K562 (cell line): ENCODE measurements at places on chromosomes 5 and 9. TPM values are rescaled to one million over a fixed set of nuclear protein-coding genes. Genes with fewer than 3 reads are reported as not detected.

GFI1B gene
- 47.2 and 50.1 TPM in 2 replicates for polyA plus RNA-seq

INSL4 gene
- polyA plus RNA-seq, result not detected in 2 replicates

DRD1 gene
- polyA plus RNA-seq, result not detected in 2 replicates

PRSS3 gene
- polyA plus RNA-seq, result not detected in 2 replicates

CARD6 gene
- 4.5 and 5.8 TPM in 2 replicates for polyA plus RNA-seq

PRELID2 gene
- polyA plus RNA-seq, result 34.7 and 35.0 TPM in 2 replicates

PCAT7 gene
- not detected in 2 replicates for polyA plus RNA-seq

GRCh38 chr5:38809388-38810359 is 36.1 kb upstream of the OSMR start:
- peak; percentile 83 for DNase-seq

- DNase-seq, result no peak
These were observed 246.3 kb upstream of the EFNA5 start for GRCh38 chr5:107916731-107917725.

GRCh38 chr5:168654211-168654721 is 75.1 kb upstream of the PANK3 start:
- DNase-seq, result no peak

GRCh38 chr9:81118416-81118815 is 570.9 kb downstream of the TLE1 start:
- no peak for DNase-seq

DNA sequence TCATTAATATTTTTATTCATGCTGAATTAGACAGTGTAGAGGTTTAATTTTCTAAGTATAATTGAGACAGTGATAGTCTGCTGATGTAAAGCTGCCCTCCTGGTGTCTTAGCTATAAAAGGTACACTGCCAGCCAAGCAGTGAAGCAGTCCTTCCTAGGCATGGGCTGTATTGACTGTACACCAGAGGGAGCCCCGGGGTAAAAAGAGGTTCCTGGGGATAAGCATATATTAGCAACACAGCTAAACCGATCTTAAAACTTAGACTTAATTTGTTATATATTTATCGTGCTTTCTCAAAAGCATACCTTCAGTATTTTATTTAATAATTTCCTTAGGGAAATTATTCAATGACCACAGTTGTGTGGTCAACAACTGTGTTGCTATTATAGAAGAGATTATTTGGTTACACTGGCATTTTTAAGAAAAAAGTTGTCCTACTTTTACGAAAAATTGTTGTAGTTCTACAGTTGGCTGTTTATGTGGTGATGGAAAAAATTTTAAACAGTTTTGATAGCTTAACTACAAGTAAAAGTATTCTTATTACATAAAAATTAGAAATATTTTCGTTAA is 68.8 kb downstream of the ELL2 start:
- DNase-seq, result peak; percentile 65

DNA sequence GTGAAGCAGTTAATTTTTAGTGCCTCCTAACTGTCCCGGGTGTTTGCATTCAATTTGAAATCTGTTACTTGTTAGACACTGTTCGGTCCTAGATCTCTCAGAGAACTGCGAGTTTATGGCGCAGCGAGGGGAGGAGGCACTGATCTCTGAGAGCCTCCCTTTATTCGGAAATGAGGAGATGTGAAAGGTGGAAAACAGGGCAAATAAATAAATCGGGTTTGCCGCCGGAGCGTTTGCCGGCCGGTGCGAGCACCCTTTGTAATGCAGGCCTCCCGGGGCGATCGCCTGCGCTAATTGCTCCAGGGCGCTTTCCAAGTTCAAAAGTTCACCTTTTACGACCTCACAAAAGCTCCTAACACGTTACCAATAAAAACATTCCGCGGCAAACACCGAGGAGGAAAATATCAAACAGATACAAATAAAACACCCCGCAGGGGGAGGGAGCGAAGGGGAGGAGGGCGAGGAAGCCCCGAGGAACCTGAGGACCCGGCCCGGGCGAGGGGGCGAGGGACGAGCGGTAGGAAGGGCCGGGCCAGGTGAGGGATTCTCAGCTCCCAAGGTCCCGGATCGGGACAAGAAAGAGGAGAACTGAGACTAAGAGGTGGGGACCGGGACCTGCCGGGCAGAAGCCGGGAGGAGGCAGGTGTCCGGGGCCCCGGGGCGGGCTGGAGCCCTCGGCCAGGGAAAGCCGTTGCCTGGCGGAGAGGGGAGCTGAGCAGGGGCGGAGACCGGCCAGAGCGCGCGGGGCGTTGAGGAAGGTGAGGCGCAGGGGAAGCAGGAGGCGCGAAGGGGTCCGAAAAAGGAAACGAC is 1.4 kb downstream of the NR6A1 start:
- DNase-seq, result peak; percentile 66

DNA sequence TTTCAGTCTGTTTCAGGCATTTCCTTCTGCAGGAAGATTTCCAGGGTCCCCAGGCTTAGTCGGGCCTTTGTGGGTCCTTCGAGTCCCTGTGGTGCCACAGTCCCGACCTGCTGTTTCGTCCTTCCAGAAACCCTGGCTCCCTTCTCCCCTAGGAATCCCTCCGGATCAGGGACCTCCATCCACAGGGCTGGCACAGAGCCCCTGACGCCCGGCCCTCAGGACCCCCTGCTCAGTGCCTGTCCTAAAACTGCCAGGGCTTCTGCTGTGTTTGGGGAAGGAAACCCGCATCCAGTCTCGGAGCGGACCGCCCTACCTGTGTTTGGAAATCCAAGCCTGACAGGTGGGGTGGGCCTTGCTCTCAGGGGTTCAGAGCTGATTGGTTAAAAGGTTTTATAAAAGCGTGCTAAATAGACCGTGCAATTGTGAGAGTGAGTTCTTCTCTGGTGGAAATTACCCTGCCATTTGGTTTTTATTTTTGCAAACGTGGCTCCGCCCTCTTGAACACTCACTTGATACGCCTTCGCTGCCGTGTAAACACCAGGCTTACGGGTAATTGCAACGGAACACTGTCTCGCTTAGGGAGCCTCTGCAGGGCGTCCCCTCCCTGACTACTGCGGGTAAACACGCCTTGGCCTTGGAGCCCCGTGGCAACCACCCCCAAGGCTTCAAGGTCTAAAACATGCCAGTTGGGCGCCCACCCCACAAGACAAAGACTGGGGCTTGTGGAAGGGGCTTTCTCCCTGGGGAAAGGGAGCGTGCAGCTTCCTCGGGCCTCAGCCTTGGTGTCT is 121.2 kb downstream of the PHF2 start:
- no peak for DNase-seq

DNA sequence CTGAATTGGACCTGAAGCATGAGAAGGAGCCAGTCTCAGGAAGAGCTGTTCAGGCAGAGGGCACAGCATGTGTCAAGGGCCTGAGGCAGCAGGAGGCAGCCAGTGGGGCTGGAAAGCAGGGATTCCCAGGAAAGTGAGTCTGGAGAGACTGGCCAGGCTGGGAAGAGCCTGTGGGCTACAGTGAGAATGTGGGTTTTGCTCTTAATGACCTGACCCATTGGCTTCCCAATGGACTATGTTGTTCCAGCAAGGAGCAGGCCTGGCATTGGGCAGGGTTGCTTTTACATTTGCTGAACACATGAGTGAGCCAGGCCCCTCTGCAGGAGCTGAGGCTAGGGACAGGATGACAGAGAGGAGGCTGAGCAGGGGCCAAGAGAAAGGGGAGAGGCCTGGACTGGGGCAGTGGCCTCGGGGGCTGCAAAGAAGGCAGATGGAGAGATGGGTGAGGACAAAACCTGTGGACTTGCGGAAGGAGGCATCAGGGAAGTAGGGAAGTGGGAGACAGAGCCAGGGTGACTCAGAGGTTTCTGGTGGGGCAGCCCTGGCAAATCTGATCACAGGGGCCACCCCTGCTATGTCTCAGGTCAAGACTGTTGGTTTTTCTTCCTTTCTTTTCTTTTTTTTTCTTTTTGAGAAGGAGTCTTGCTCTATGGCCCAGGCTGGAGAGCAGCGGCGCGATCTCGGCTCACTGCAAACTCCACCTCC is 65.9 kb upstream of the NEK6 start:
- DNase-seq, result no peak

DNA sequence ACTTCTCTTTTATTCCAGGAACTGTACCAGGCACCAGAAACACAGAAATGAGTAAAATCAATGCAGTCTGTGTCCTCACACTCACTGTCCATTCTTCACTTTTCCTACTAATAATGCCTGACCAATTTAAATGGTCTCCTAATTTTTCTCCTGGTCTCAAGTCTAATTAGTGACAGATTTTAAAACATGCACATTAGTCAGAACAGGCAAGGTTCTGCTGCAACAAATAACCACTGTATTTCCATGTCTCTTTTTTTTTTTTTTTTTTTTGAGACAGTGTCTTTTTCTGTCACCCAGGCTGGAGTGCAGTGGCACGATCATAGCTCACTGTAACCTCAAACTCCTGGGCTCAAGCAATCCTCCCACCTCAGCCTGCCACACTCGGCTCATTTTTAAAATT is 99.6 kb downstream of the CEMIP2 start:
- DNase-seq, result no peak

- DNase-seq, result no peak
These were observed 284.8 kb downstream of the CRB2 start for GRCh38 chr9:123640792-123641222.

DNA sequence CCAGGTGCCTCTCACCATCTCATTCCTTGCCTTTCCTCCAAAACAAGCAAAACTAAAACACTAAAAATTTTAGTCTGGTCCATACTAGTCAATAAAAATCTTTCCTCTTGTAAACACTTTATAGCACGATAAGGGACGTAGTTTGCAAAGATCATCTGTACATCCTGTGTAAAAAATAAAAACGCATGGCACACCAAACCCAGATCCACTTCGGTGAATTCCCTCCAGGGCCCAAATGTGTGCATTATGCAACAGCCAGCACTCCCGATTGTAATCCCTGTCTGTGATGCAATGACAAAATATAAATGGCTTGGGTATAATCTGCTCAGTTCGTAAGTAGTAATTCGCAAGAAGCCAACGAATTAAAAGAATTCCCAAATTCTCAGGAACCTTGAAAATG is 1.4 kb downstream of the FAM169A start:
- DNase-seq, result no peak

- DNase-seq, result no peak
These were observed 556 bp downstream of the PCDHGC3 start for GRCh38 chr5:141476132-141476911.

- DNase-seq, result no peak
These were observed 29.4 kb downstream of the WWC1 start for GRCh38 chr5:168320805-168321204.

DNA sequence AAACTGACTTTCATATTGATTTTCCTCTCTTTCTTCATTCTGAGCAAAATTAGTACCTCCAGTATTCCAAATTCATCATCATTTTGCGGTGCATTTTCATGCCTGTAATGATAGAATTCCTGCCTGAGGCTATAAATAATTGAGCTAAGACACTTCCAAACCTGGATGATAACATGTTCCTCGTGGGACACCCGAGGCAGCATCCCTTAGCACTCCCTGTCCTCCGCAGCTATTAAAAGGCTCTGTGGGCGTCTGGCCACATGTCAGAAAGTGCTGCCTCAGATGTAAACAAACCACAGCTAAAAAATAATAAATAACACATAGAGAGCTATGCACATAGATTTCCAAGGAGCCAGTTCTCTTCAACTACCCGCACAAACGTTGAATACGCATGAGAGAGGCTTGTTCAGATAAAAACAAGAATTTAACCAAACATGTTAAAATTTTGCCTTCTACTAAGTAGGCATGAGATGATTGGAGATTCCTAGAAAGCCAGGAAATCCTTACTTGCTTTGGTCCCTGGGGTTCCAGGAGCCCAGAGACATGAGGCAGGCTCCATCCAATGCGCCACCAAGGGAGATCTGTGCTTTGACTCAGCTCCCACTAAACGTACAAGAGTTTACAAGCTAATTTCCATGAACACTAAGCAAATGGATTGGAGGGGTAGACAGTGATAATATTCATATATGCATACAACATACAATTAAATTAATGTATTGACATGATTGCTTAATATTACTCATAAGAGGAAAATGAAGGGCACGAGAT is 82.7 kb downstream of the SHC3 start:
- DNase-seq, result no peak

DNA sequence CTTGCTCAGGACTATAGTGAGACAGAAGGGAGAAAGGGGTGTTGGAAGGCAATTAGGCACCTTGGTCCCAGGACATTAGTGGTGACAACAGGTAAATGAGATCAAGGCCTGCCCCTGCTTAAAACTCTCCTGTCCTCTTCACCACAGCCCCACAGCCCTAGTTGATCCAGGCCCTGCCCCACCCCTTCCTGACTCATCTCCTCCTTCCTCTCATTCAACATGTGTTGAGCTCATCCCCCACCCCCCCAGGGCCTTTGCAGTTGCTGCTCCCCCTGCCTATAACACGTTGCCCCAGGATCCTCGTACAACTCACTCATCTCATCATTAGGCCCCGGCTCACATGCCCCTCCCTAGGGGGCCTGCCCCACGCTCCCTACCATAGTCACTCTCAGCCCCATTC is 66.8 kb downstream of the TSPAN17 start:
- no peak for DNase-seq

DNA sequence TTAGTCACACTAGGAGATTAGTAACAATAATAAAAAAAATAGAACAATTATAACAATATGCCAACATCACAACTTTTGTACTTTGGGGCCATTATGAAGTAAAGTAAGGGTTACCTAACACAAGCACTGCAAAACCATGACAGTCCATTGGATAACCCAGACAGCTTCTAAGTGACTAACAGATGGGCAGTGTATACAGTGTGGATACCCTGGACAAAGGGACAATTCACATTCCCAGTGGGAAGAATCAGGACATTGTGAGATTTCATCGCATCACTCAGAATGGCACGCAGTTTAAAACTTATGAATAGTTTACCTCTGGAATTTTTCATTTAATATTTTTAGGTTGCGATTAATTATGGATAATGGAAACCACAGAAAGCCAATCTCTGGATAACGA is 45.6 kb upstream of the JADE2 start:
- DNase-seq, result no peak

GRCh38 chr5:45862763-45863162 is 166.6 kb upstream of the HCN1 start:
- no peak for DNase-seq

- no peak for DNase-seq
These were observed 129.4 kb downstream of the C9orf152 start for GRCh38 chr9:110078604-110079003.

DNA sequence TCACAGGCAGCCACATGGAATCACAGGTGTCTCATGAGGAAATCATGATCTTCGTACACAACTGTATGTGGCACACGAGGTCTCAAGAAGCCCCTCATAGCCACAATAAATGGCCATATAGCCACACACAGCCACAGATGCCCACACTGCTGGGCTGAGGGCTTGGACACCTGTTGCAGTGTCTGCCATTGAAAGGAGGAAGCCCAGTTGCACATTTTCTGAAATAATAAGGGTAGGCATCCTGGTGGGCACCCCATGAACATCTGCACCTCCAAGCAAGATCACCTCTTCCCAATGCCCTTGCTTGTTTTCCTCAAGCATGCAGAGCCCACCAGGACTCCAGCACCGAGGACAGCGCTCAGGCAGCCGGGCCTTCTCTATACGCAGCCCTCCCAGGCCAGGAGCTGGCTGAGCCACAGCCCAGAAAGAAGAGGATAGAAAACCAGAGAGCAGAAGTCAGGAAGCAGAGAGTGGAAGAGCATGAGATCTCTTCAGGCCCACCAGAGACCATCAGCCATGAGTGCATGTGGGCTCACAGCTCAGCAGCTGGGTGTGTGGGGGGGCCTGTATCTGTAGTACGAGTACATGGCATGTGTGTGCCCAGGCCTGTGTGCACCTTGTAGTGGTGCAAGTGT is 1.0 kb upstream of the ACSL6 start:
- DNase-seq, result peak; percentile 63

- no peak for DNase-seq
These were observed 17.1 kb downstream of the SCAI start for GRCh38 chr9:125126019-125126746.

- no peak for DNase-seq
These were observed 558.7 kb downstream of the ACTL7B start for GRCh38 chr9:108297073-108297472.

- no peak for DNase-seq
These were observed 849.6 kb upstream of the DMAC1 start for GRCh38 chr9:8649160-8649559.
